Endodermal cell (in vitro differentiated cells): ENCODE measurements at places on chromosomes 7 and 10.

DNA sequence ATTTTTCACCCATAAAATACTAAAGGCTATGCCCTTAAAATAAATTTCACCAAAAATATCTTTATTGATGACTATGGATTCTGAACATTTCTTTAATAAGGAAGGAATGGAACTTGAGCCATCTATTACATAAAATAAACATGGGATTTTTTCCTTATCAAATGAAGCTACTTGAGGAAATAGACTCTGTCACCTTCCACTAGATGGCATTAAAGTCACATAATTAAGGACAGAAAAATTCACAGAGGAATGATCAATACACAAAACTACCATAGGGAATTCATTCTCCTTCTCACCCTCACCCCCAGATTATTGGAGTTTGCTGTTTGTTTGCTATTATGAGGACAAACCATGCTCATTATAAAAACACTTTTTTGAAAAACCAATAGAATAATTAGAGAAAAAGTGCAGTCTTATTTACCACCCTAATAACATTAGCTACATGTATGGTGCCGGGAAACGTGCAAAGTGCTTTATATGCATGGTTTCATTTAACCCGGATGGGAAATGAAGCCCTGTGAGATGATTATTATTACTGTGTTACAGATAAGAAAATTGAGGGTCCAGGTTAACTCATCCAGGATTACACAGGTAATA is 21.1 kb upstream of the FOXI2 start:
- H3K36me3 ChIP-seq, result no peaks in the 10 kb centered on the region
- no peak for DNase-seq
- no peak overlapping the region for H3K27ac ChIP-seq
- no peaks in the 10 kb centered on the region for H3K4me1 ChIP-seq

DNA sequence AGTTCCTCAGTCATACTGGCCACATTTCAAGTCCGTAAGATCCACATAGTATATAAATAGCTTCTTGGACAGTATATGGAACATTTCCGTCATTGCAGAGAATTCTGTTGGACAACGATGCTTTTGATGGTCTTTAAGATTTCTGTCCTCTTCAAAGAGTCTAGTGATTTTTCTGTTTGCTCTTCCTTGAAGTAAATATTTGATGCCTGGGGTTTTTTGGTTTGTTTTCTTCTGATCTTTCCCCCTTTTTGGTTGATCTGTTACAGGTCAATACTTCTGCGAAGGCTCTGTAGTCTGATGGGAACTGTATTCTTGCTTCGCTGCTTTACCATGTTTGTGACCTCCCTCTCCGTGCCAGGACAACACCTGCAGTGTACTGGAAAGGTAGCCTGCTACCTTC is 42.3 kb upstream of the VDAC2 start:
- no peaks in the 10 kb centered on the region for H3K4me1 ChIP-seq
- DNase-seq, result no peak
- H3K27me3 ChIP-seq, result no peaks in the 10 kb centered on the region
- no peak overlapping the region for H3K4me3 ChIP-seq
- H3K36me3 ChIP-seq, result peaks cover 18% of the 10 kb centered on the region

GRCh38 chr10:128115356-128115755 is 10.9 kb downstream of the MKI67 start:
- H3K4me3 ChIP-seq, result no peak overlapping the region
- H3K36me3 ChIP-seq, result peaks cover 89% of the 10 kb centered on the region
- no peaks in the 10 kb centered on the region for H3K4me1 ChIP-seq
- no peak overlapping the region for H3K27ac ChIP-seq
- no peak for DNase-seq

- peak within 1 kb of the TSS; percentile 95 for H3K27ac ChIP-seq
- DNase-seq, result no peak
- no peaks in the 10 kb centered on the region for H3K27me3 ChIP-seq
Measured at GRCh38 chr7:64313740-64314491, at the start of gene ZNF736. TSS of gene ZNF736 (plus strand) at chr7:64313961. CDS start at chr7:64314151, 190 bp downstream.

GRCh38 chr7:137354396-137354795 is 10.9 kb upstream of the PTN start:
- no peaks in the 10 kb centered on the region for H3K27me3 ChIP-seq
- H3K4me3 ChIP-seq, result no peak overlapping the region
- no peaks in the 10 kb centered on the region for H3K36me3 ChIP-seq
- no peaks in the 10 kb centered on the region for H3K4me1 ChIP-seq
- H3K27ac ChIP-seq, result no peak overlapping the region
- DNase-seq, result no peak

DNA sequence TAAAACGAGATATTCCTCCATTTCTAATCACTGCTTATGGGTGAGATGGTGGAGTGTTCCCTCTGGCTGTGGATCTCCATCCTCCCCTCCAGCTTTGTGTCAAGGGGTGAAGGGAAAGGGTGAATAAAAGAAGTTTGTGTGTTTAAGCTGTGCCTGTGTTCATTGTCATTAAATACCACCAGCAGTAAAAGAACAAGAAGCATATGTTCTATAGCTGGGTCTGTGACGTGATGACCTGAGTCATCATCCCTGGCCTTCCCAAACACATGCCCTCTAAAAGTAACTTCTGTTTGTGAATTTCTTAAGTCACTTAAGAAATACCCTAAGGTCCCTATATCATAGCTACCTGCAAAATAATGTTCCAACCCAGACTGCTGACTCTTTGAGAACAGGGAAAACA is 104.9 kb downstream of the PPP1R17 start:
- H3K36me3 ChIP-seq, result no peaks in the 10 kb centered on the region
- no peak overlapping the region for H3K27ac ChIP-seq
- no peak for DNase-seq
- peaks cover 2% of the 10 kb centered on the region for H3K4me1 ChIP-seq
- peaks cover 11% of the 10 kb centered on the region for H3K27me3 ChIP-seq

- peaks cover 4% of the 10 kb centered on the region for H3K4me1 ChIP-seq
- DNase-seq, result no peak
- no peaks in the 10 kb centered on the region for H3K36me3 ChIP-seq
- H3K4me3 ChIP-seq, result no peak overlapping the region
- no peaks in the 10 kb centered on the region for H3K27me3 ChIP-seq
Measured at GRCh38 chr10:110150046-110150445, 57.4 kb upstream of the MXI1 start.

DNA sequence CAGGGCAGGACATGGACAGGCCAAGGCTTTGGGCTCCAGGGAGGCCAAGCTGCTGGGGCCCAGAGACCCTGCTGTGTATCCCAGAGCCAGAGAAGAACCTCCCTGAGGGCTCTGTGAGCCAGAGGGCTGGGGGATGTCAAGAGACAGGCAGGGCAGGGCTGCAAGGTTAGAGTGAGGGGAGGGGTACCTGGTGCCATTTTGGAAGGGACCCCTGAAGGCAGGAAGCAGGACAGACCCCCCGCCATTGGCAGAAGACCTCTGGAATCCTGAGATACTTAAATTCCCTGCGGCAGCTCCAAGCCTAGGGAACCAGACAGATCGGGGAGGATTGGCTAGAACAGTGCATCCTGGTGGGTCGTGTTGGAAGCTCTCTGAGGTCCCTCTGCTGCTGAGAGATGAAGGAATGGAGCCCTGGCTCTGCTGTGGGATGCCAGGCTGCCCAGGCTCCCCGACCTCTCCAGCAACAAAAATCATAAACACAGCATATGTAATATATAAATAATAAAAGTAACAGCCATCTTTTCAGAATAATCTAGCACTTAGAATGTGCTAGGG is 75.0 kb downstream of the LHPP start:
- no peaks in the 10 kb centered on the region for H3K4me1 ChIP-seq
- no peaks in the 10 kb centered on the region for H3K27me3 ChIP-seq
- H3K4me3 ChIP-seq, result no peak overlapping the region

DNA sequence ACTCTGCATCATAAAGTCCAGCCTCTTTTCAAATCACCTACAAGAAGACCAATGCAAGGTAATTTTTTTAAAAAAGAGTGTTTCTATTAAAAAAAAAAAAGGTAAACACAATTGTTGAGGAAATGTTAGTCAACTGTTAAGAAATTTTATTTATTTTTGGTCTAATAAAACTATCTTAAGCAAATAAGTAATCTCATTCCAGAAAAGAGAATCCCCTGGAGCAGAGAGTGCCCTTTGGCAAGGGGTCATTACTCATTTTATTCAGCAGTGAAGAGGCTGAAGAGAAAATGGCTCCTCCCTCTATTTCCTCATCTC is 63.4 kb upstream of the GSDME start:
- no peaks in the 10 kb centered on the region for H3K36me3 ChIP-seq
- no peaks in the 10 kb centered on the region for H3K27me3 ChIP-seq
- H3K27ac ChIP-seq, result no peak overlapping the region
- DNase-seq, result no peak
